ENCODE measurements at places on chromosomes 5 and 9.

DNA sequence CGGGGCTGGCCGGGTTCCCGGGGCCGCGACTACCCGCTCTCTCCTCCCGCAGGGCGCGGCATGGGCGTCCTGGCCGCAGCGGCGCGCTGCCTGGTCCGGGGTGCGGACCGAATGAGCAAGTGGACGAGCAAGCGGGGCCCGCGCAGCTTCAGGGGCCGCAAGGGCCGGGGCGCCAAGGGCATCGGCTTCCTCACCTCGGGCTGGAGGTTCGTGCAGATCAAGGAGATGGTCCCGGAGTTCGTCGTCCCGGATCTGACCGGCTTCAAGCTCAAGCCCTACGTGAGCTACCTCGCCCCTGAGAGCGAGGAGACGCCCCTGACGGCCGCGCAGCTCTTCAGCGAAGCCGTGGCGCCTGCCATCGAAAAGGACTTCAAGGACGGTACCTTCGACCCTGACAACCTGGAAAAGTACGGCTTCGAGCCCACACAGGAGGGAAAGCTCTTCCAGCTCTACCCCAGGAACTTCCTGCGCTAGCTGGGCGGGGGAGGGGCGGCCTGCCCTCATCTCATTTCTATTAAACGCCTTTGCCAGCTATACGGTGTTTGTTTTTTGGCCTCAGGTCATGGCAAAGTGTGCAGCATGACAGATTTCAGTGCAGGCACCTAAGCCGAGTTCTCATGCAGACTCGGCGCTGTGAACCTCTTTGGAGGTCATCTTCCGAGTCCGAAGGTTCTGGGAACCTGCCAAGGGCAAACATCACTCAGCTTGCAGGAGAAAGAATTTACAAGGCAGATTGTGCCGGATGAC is 516 bp downstream of the MRPL41 start:
- DNase-seq = no peak

DNA sequence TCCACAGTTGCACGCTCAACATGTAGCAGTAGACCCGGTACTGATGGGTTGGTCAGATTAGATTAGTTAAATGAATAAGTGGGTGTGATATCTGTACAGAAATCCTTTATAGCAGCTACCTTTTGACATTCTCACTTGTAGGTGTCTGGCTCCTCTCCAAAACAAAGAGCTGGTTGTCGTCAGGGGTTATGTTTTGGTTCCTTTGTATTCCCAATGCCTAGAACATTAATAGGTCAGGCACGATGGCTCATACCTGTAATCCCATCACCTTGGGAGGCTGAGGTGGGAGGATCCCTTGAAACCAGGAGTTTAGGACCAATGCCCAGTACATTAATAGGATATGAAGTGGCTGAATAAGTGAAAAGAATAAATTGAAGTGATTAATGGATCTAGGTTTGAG is 182.1 kb downstream of the SNCAIP start:
- no peak for DNase-seq

DNA sequence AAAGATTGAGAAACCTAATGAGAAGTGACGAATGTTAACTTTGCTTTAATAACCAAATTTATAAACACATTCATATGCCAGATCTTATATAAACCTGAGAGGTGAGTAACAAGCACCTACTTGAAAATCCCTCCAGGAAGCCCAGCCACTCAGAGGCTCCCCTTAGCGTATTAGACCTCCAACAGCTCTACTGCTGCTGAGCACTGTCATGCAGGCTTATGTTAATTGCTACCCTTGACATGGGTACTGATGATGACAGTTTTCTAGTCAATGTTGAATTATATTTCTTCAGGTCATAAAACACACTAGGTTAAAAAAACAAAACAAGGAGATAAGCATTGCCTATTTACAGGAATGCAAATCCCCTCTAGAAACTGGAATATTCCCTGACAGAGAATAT is 161.2 kb downstream of the MPDZ start:
- DNase-seq = no peak

DNA sequence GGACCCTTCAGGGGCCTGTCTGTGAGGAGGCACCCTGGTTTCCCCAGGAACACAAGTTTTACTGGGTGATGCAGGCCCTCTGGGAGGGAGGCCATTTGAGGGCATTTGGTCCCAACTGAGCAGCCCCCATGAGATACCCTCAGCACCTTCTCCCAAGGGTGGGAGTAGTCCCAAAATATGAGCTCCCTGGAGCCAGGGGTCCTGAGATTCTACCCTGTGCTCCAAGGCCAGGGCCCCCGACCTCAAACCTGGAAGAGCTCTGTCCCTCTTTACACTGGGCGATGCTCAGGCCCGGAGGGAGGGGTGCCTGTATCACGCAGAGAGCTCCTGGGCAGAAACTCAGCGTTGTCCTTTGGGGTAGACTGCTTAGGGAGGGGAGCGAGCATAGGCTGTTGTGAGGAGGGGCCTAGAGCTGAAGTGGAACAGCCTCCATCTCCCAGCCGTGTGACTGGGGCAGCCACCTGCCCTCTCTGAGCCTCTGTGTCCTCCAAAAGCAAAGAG is 64.0 kb upstream of the SYNPO start:
- DNase-seq = no peak

- DNase-seq = no peak
Measured at GRCh38 chr9:105957830-105958229, 263.5 kb downstream of the TMEM38B start.

- no peak for DNase-seq
Measured at GRCh38 chr5:2176581-2176980, 293.9 kb upstream of the IRX4 start.

GRCh38 chr5:145463634-145464033 is 371.5 kb downstream of the PRELID2 start:
- no peak for DNase-seq

- DNase-seq = peak; percentile 75
Measured at GRCh38 chr5:126280846-126281245, 142.4 kb upstream of the GRAMD2B start.

- no peak for DNase-seq
Measured at GRCh38 chr9:135959814-135960213, 1.4 kb downstream of the UBAC1 start.

DNA sequence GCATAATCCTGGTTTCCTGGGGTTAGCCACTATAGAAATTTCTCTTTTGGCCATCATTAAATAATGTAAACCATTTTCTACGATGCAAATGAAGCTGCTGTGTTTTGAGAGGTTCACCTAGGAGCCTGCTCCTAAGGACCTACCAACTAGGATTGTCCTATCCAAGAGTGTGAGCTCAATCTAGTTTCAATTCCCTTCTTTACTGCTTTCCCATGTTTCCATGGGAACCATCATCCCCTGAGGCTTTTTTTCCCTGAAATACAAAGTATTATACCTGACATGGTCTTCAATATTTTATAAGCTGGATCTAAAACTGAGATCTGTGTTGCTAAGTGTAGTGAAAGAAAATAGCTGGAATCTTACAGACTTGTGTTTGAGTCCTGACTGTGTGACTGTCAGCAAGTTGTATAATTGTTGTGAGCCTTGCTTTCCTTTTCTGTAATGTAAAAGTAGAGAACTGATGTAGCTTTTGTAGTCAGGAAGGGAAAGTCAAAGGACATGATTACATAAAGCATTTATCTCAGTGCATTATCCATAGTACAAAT is 453.2 kb downstream of the PRR16 start:
- DNase-seq = no peak

DNA sequence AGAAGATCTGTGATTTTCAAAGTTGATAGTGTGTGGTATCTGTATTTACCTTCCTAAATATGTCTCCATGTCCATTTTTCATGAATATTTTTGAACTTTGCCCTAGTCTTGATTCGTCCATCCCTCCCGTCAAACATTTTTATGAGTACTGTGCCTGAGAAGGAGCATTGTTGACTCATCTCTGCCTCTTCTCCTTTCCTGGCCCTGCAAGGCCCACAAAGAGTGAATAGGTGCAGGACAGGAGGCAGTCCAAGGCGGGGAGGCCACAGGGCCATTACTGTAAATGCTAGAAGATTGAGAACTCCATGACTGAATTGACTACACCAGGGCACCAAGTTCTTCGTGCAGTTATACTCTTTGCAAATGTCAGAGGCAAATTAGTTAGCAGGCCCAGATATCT is 200.9 kb downstream of the ZSWIM6 start:
- no peak for DNase-seq

GRCh38 chr5:170297589-170298462 is at the start of gene LCP2:
Gene LCP2 (minus strand): TSS chr5:170297777. CDS start chr5:170297611, 166 bp downstream.
- DNase-seq = peak; percentile 79

DNA sequence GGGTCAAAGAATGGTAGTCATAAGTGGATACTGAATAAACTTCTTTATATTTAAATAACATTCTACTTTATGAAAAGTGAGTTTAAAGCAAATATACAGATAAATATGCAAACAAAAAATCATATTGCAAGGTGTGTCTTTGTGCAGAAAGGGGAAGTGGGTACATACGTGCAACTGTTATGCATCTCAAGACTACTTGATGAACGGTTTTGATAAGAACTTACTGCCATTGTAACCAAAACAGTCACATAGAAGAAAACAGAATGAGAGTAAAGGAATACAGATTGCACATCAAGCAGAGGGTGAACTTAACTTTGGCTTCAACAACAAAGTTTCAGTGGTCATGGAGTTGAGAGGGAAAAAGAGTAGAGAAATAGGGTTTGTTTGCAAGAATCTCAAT is 9.9 kb downstream of the CAMK4 start:
- DNase-seq = no peak

DNA sequence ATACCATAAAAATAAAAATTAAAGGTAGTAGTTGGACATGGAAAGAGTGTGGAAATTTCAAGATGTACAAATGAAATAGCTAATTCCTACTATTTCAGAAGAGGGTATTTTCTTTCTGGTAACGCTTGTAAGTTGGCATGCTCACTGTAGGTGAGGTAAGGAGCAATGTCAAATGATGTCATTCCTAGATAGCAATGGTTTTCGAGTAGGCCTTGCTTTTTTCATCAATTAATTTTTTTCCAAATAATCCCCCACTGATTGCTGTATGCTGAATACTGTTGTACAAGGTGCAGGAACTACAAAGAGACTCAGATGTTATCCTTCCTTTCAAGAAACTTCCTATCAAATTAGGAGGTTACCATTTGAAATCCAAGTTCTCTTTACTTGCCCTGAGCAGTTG is 928 bp upstream of the SELENOP start:
- no peak for DNase-seq

DNA sequence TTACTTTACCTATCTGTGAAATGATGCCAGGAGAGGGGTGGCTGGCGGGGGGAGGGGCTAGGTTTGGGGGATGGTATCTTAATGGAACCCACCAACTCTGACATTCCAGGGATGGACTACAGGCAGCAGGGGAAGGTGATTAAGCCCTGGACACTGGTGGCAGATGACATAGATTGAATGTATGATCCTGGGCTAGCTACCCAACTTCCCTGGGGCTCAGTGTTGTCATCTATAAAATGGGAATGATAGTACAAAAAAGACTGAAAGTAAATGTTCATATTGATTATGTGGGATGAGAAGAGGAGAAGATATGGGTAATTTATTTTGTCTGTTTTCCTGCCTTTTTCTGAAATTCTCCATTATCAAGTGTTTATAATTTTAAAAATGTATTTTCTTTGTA is 6.2 kb downstream of the CORO2A start:
- DNase-seq = no peak

- peak; percentile 90 for DNase-seq
Measured at GRCh38 chr5:181188700-181189362, 16.2 kb downstream of the TRIM7 start.

GRCh38 chr5:40939753-40940152 is 30.5 kb downstream of the C7 start:
- DNase-seq = no peak

- peak; percentile 25 for DNase-seq
Measured at GRCh38 chr9:87793292-87793691, 67.4 kb downstream of the CTSL start.

DNA sequence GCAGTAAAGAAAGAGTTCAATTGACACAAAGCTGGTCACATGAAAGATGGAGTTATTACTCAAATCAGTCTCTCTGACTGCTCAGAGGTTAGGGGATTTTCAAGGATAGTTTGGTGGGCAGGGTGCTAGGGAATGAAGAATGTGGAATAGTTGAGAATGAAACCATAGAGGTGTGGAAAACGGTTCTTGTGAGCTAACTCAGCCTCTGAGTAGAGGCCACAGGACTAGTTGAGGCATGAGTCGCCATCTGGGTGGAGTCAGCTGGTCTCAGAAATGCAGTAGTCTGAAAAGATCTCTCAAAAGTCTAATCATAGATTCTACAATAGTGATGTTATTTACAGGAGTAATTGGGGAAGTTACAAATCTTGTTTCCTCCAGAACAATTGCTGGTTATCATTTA is 178.9 kb upstream of the SPEF2 start:
- no peak for DNase-seq

- DNase-seq = no peak
Measured at GRCh38 chr9:94906713-94907112, 180.2 kb downstream of the AOPEP start.
